ENCODE measurements at places on chromosomes 6 and 20.

DNA sequence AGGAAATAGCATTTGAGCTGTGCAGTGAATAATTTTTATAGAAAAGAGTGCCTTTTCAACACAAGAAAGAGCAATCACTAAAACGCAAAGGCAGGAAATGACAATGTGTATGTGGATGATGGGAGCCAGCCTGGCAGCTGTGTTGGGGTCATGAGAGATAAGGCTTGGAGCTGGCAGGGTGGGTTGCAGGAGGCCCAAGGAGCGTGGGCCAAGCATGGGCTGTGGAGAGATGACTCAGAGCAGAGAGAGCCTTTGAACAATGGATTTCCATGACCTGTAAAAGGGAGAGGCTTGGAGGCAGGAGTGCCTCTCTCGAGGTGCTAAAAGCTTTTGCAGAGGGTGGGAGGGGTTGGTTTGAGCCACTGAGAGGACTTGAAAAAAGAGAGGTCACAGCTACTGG, 6.6 kb upstream of the TBC1D7 start:
- DNase-seq, result no peak

- DNase-seq, result no peak
These were observed 31.2 kb upstream of the MAPK13 start for GRCh38 chr6:36098920-36099647.

- no peak for DNase-seq
These were observed 209.7 kb upstream of the SUPT3H start for GRCh38 chr6:45587229-45588060.

DNA sequence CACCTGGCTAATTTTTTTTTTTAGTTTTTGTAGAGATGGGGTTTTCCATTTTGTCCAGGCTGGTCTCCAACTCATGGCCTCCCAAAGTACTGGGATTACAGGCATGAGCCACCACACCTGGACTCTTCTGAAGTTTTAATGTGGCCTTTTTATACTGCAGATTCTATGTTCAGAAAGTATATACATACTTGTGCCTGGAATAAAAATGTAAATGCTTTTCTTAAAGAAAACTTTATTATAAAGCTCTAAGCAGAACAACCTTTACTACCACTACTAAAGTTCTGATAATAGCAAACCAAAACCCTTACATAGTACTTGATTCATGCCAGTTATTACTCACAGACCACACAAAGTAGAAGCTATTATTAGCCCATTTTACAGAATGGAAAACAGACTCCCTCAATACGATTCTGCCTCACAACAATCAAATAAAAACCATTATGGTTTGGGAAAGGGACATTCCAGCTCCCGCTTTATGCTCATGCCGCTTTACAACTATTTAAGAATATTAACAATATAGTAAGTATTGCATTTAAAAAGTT, 5.3 kb downstream of the PHIP start:
- DNase-seq, result no peak

DNA sequence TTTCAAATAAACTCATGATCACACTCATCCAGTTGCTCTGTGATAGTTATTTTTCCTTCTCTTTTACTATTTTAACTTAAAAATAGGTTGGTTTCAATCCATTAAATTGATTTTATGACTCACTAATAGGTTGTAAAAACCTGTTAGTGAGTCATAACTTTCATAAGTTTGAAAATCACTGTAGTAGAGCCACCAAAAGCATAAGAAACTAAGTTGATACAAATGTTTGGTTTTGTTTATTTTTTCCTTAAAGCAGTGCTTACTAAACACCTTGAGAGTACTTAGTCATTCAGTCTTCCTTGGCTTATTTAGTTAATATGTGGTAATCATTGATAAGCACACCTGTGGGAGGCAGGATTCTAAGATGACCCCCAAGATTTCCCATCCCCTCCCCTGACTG, 312.1 kb upstream of the MAN1A1 start:
- no peak for DNase-seq

GRCh38 chr6:146997062-146997461, 207.2 kb upstream of the STXBP5 start:
- DNase-seq, result no peak

- peak; percentile 43 for DNase-seq
These were observed 2.1 kb downstream of the ZC3H12D start for GRCh38 chr6:149482545-149483333.
